AG08395 (cell line): ENCODE measurements at places on chromosomes 1 and 21.

DNA sequence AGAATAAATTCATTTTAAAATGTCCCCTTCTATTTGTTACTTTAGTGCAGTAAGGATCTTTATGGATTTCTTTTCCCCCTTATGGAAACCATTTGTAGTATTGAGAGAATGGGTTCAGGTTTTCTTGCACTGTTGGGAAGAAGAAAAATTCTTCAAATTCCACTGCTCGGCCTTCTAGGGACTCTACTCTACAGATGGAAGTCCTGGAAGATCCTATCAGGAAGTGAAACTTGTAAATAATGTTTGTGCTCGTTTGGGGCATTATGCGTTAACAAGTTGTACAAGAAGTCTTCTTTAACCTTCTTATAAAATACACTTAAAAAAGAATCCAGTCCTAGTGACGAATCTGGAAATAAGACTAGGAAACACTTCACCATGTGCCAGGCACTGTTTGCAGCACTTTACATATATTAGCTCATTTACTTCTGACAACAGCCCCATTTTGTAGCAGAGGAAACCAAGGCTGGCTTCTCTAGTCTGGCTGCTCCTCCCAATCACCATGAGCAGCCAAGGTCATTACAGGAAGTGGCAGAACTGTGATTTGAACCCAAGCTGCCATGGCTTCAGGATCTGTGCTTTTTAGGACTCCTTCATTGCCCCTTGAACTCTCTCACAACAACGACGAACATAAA, 11.8 kb downstream of the LRRC8D start:
- no peak for DNase-seq

DNA sequence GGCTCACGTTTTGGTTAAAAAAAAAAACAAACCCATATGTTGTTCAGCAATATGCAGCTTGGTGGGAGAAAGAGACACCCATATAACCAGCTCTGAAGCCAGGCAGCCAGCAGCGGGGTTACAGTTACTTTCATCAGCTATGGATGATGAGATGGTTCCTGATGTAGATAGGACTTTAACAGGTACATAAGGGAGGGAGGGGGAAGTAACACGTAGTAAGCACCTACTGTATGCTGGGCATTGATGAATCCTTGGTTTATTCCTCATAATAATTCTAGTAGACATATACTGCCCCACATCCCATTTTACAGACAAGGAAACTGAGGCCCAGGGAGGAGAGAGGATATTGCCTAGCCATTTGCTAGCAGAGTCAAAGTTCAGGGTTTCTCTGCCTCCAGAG, 2.0 kb downstream of the SLC1A7 start:
- DNase-seq = no peak

- DNase-seq = no peak
Measured at GRCh38 chr1:3078430-3078861, 9.4 kb downstream of the PRDM16 start.

- DNase-seq = no peak
Measured at GRCh38 chr1:184276416-184276815, 110.4 kb upstream of the C1orf21 start.

DNA sequence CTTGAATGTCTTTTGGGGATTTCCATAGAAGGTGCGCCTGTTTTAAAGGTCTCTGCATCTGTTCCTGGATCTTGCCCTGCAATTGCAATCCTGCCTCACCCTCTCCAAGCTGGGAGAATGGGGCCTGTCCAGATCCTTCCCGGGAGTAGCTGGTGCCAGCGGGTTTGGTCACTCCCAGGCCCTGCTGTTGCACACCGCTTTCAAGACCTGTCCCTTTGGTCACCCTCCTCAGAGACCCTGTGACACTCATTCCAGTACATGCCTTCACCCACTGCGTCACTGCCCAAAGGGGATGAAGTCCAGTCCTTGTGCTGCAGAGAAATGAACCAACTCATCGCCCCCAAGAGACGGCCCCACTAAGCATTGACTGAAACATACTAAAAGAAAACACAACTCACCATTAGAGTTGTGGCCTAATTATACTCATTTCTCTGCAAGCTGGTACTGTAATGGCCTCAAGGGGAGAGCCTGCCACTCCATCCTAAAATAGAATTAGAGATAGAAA, 1.9 kb upstream of the IRF2BP2 start:
- DNase-seq = no peak

- no peak for DNase-seq
Measured at GRCh38 chr21:36615274-36615964, 83.5 kb upstream of the SIM2 start.
